ENCODE measurements at places on chromosomes 6 and 20.

DNA sequence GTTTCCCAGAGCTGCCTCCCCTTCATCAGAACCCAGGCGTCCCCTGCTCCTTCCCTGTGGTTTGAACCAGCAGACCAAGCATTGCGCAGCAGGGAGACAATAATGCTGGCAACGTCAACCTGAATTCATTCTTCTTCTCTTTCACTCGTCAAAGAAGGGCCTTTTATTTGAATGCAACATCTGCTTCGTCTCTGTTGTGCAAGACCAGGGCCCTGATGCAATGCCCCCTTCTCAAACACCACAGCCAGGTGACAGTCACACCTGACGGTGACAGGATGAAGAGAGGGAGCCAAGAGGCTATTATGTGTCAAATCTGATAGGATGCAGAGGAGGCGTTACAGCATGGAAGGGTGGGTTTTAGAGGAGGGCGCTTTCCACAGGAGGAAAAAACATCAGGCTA, 8.0 kb downstream of the INSM1 start:
- DNase-seq, result no peak

DNA sequence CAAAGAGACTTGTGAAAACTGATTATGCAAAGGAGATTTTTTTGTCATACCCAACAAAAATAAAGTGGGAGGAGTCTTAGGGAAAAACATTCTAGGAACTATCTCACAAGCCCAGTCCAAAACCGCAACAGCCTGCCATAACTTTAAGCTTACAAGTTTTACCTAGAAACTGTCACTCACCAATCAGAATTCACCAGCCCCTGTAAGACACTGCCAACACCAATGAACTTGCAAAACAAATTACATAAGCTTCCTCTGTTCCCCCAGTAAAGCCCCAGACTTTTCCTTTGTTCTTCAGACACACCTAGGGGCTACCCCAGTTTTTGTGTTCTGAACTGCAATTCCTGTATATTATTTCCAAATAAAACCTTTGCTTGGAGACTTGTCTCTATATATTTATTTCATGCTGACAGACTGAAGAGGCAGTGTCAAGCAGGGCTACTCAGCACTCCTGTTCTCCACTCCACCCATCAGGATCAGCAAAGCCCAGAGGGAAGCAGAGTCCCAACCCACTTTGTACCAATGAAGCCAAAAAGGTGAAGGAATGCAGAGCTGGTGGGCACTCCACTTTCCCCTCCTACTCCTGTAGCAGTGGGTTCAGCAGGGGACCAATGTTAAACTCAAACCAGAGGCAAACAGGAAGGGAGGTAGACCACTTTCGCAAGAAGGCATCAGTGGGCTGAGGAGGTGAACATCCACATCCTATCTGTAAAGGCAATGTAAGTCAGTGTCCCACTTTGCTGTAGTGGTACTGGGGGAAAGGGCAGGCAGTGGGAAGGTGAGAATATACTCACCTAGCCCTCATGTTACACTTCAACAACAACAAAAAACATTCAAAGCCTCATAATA, 142.5 kb upstream of the RUNX2 start:
- DNase-seq, result no peak

- DNase-seq, result no peak
These were observed 86.7 kb upstream of the EMILIN3 start for GRCh38 chr20:41453010-41453950.

- DNase-seq, result no peak
These were observed 32.2 kb downstream of the RREB1 start for GRCh38 chr6:7139835-7140470.

DNA sequence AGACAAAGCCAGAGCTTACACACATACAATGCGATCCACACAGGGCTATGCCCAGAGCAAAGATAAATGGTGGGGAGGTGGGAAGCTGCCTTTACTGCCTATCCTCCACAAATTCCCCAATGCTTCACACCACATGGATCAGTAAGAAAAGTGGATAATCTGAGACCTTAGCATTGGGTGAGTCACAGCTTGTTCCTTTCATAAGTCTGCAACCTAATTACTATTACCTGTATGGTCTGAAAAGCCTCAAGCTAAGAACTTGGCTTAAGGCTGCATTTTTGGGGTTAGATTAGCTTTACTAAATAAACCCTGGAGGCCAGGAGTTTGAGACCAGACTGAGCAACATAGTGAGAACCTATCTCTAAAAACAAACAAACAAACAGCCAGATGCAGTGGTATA, 66.0 kb upstream of the BTBD3 start:
- DNase-seq, result no peak

- DNase-seq, result no peak
These were observed 470.2 kb upstream of the BTBD3 start for GRCh38 chr20:11447371-11448100.

- DNase-seq, result no peak
These were observed 125.9 kb downstream of the OGFRL1 start for GRCh38 chr6:71414486-71414885.

- DNase-seq, result no peak
These were observed 60.2 kb downstream of the CTCFL start for GRCh38 chr20:57464642-57465211.

DNA sequence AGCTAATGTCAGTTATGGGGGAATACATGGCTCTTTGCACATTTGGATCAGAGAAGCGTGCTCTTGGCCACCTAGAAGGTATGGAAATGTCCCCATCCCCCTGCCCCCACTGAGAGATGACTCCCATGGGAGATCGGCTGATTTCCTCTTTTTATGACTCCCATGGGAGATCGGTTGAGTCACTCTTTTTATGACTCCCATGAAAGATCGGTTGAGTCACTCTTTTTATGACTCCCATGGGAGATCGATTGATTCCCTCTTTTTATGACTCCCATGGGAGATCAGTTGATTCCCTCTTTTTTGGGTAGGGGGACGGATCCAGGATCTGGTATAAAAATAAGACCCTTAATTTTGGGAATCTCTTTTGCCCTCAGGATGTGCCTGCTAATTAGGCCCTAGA, 10.3 kb upstream of the TAAR9 start:
- no peak for DNase-seq

DNA sequence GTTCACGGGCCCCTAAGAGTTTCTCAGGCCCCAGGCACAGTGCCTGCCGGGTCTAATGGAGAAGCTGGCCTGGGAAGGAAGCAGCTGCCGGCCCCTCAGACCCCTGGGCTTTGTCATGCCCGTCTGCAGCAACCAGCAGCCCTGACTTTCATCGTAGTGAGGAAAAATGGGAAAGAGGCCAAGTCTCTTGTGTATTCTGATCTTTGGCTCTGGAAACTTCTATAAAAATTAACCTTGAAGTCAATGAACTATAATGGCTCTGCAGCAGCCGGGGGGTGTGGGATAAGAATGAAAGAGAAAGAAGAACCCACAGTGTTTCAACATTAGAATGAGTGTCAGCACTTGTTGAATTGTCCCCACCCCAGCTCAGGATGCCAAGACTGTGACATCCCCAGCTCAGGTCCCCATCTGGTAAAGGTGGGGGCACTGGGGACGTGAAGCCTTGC, 12.9 kb downstream of the TGM2 start:
- DNase-seq, result no peak

DNA sequence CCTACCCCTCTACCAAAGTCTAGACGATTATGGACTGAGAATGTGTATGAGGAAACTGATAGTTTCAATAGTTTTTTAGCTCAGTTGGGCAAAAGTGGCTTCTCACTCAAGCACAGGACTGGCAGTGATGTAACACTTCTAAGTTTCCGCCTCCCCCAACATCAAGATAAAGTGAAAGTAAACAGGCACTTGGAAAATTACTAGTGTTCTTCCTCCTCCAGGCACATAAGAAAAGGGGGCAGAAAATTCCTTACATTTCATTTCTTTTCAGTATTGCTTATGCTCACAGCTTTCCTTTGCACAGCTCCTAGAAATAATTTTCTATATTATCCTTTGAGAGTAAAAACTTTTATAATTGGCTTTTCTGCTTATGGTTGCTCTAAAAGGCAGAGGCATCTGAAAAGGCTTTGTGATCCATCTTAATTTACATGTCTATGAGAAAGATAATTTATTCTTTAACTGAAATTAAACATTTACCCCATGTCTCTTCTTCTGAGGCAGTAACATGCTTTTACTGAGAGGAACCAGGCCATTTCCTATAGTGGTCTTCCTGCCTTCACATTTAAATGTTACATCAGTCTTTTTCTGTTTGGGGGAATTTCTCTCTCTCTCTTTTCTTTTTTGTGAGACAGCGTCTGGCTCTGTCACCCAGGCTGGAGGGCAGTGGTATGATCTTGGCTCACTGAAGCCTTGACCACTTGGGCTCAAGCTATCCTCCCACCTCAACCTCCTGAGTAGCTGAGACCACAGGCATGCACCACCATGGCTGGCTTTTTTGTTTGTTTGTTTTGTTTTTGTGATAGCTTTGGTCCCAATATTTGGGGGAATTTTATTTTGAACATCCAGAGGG, 65.0 kb upstream of the EEF1A1 start:
- DNase-seq, result peak; percentile 50

GRCh38 chr6:16391451-16391912, 153.1 kb downstream of the GMPR start:
- DNase-seq, result no peak

- DNase-seq, result no peak
These were observed 130.6 kb upstream of the THBS2 start for GRCh38 chr6:169384291-169384690.

- DNase-seq, result no peak
These were observed 31.4 kb downstream of the KCNK17 start for GRCh38 chr6:39282774-39283173.

DNA sequence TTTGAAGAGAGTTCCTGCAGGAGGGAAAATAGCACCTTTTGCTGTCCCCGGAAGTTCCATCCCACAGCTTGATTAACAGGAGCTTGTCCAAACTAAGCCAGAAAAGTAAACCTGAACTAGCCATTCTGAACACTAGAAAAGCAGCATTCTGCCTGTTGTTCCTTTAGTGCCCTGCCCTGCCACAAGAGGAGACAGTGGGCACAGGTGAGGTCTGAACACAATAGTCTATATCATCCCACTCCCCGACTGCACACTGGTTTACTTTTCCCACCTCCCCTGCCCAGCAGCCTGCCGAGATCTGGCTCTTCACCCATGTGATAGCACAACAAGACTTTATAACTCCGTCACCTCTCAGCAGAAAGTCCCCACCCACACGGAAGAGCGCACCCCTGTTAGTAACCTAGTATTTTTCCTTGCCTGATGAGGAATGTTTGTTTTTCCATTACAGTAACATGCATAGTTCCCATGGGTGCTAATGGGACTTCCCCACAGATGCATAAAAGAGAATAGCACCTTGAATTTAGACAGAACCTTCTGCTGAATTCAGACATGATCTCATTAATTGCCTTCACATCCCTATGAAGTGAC, 59.7 kb downstream of the TFAP2A start:
- DNase-seq, result no peak

DNA sequence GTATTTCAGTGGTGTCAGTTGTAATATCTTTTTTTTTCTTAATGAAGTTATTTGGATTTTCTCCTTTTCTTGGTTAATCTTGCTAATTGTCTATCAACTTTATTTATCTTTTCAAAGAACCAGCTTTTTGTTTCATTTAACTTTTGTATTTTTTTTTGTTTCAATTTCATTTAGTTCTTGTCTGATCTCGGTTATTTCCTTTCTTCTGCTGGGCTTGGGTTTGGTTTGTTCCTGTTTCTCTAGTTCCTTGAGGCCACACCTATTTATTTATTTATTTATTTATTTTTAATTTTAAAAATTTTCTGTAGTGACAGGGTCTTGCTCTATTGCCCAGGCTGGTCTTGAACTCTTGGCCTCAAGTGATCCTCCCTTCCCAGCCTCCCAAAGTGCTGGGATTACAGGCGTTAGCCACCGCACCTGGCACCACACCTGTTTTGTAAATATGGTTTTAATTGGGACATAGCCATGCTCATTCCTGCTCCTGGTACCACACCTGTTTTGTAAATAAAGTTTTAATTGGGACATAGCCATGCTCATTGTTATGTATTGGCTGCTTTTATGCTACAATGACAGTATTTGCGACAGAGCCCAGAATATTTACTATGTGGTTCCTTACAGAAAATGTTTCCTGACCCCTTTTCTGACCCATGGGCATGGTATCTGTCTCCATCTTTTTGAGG, 22.2 kb downstream of the KDM1B start:
- DNase-seq, result no peak

- DNase-seq, result no peak
These were observed 35.2 kb upstream of the ZSCAN23 start for GRCh38 chr6:28478518-28478917.

DNA sequence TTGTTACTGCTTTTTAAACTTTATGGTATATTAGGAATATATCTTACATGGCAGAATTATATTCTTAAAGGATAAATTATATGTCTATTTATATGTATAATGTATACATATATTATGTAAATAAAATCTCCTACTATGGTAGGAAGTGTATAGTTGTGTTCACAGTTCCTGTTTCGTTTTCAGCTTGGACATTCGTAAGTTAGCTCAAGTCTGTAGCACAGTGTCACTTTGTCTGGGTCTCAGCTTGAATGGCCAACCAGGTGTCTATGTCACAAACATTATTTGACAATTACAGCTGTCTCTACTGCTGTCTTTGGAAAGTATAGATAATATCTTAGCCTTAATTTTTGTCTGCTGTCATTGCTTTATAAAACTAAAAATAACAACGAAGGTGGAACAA, 303.9 kb downstream of the CDKAL1 start:
- no peak for DNase-seq

- no peak for DNase-seq
These were observed 114.9 kb upstream of the ATXN1 start for GRCh38 chr6:16876201-16876600.

GRCh38 chr20:34971561-34972235, 16.0 kb downstream of the MYH7B start:
- no peak for DNase-seq

- no peak for DNase-seq
These were observed 330.1 kb downstream of the HDGFL1 start for GRCh38 chr6:22899426-22899825.

DNA sequence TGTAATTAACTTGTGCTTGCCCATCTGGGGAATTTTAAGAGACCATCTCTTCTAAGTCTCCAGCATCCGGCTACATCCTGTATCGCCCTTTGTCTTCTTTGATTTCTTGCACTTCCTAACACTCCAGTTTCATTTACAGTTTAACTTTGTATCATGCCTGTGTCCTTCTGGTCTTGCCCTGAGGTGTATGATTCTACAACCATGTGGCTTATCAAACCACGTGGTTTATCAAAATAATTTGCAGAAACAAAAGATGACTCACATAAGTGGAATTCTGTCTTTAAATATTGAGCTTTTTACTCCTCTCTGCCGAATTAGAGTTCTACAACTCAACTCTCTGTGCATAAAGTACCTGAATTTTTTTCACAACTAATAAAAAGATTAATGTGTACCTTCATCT, 580.7 kb downstream of the KIF16B start:
- DNase-seq, result no peak

GRCh38 chr6:15290962-15291704, 45.3 kb downstream of the JARID2 start:
- DNase-seq, result peak; percentile 55
